ENCODE measurements at places on chromosomes 4 and X.

- no peak for DNase-seq
Observed at GRCh38 chr4:14700544-14700943, 301.7 kb upstream of the CPEB2 start.

GRCh38 chrX:40176351-40177116 is 78.8 kb upstream of the BCOR start:
- no peak for DNase-seq

DNA sequence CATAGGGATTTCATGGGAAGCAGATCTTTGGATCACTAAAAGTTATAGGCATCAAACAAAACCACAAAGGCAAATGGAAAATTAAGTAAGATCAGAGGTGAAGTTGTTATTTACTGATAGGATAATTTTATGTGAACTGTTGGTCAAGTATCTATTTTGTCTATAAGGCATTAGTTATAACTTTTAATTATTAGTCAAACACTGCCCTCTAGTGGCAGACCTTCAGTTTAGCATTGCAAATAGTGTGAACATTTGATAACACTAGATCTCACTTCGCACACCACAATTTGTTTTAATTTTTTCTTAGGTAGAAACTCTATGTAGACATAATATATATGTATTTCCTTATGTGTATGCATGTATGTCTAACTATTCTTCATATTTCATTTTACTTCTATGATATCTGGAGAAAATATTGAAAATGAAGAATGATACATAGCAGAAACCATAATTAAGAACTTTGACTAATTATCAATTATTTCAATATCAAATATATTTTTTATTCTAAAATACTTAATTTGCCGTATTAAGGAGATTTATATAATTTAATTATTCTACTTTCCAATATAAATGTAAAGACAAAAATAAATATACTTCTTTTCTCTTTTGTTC is 214.5 kb upstream of the TACR3 start:
- peak; percentile 24 for DNase-seq

DNA sequence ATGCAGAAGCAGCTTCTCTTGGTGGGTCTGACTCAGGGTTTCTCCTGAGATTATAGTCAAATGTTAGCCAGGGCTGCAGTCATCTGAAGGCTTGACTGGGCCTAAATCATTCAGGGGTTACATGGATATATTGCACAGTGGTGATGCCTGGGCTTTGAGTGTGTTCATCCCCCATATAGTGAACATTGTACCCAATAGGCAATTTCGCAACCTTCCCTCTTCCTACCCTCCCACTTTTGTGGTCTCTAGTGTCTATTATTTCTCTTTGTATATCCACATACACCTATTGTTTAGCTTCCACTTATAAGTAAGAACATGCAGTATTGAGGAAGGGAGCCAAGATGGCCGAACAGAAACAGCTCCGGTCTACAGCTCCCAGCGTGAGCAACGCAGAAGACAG is 90.3 kb upstream of the CAMK2D start:
- no peak for DNase-seq

DNA sequence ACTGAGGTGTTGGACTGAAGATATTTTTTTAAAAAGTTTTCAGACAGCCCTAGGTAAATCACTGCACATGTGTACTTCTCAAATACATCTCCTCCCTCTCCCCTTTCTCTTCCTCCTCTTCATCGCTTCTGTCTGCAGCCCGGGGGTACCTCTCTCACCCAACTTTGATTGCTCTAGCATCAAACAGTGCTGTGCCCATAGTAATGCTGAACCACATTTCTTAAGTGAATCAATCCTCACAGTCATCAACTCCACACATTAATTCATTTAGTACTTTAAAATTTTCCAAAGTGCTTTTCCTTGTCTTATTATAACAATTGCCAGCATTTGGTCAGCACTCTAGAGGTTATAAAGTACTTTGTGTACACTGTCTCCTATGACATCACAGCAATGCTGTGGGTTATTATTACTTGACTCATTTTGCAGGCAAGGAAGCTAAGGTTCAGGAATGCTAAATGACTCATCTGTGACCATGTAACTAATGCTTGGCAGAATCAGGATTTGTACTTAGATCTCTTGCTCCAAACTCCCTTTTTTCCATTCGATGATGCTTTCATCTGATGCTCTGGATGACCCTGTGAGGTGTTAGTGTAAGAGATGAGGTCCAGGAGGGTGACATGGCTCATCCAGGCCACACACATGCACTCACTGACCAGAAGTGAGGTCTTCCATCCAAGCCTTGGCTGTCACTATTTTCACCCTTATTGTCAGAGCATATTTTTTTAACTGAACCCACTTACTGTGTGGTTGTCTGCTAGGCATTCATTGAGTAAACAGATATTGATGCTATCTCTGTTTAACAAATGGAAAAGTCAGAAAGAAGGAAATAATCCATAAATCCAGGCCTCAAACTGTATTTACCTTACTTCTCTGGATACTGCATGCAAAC is 58.8 kb downstream of the RHOH start:
- DNase-seq, result peak; percentile 87

- no peak for DNase-seq
Observed at GRCh38 chr4:69995526-69996016, at the start of gene STATH. Gene STATH, plus strand, starts transcription at chr4:69995966. Its CDS starts 2,472 bp downstream, at chr4:69998438.

- no peak for DNase-seq
Observed at GRCh38 chrX:13647709-13648212, 5.2 kb upstream of the TCEANC start.

GRCh38 chr4:107036584-107037198 is 578 bp upstream of the DKK2 start:
- DNase-seq, result no peak

GRCh38 chrX:302975-303374 is 15.6 kb downstream of the GTPBP6 start:
- DNase-seq, result no peak

DNA sequence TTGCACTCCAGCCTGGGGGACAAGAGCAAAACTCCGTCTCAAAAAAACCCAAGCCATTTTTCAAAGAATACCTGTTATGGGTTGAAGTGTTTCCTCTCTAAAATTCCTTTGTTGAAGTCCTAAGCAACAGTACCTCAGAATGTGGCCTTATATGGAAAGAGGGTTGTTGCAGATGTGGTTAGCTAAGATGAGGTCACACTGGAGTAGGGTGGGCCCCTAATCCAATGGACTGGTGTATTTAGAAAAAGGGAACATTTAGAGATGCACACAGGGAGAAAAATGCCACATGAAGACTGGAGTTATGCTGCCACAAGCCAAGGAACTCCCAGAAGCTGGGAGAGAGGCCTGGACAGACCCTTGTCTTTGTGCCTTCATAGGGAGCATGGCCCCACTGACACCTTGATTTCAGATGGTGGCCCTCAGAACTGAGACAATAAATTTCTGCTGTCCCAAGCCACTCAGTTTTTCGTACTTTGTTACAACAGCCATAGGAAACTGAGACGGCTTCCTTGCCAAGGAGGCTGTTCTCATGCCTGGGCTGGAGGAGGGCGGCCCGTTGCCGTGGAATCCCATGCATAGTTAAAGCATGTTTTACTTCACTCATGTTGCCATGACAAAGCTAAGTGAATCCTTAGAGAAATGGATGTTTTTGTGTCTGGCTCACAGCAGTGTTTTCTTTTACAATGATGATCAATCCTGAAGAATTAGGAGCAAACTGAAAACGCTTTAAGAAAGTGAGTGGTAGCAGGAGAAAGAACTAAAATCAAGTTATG is 16.5 kb downstream of the TRAPPC2 start:
- no peak for DNase-seq

GRCh38 chr4:118727360-118727759 is 42.2 kb downstream of the METTL14 start:
- no peak for DNase-seq

DNA sequence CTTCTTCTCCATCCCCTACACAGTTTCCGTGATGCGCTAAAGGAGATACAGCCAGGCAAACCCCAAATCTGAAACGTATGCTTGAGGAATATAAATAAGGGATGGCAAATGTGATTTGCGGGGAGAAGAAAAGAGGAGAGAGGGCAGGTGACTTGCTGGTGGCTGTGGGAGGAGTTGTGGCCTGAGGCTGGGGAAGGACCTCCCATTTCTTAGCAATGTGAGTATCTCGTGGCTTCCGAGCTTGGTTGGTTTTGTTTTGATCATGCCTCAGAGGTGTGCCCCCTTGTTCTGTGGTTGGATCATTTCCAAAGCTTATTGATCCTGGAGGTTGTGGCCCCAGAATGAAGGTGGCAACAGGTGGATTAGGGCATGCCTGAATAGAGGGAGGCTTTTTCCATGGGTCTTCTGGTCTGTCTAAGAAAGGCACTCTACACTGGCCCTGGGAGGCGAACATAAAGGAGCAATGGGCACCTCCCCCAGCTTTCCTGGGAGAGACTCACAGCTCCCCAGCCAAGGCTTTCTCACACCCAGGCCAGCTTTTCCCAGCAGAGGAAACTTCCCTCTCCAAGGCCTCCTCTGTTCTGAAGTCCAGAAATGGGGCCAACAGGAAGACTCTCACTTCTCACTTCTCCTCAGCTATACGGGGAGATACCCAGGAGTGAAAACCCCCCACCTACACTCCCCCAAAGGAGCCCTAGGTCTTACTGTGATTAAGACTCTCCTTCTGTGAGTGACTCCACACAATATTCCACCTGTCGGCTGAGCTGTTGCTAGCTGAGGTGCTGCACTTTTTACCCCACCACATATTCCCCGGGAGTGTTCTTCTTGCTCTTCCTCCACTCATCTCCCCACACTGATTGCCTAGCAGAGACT is 40.0 kb downstream of the C4orf51 start:
- DNase-seq, result no peak

- DNase-seq, result peak; percentile 34
Observed at GRCh38 chrX:125205133-125205917, 114.3 kb upstream of the TEX13C start.

GRCh38 chr4:139018501-139018900 is 2.9 kb downstream of the NOCT start:
- no peak for DNase-seq

DNA sequence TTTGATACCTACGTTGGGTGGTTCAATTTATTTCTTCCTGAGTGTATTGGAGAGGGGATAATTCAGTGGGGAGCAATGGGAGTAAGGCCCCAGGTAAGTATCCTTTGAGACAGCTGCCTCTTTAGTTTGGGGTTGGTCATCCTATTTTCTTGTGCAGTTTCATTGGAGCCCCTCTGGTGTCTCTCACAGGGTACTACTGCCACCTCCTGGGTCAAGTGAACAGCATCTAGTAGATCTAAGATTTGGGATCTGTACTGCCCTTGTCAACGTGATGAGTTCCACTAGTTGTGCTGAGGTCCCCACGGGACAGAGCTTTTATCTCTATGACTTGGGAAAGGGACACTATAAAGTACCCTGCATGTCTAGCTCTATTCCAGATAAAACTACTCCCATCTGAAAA is 80.6 kb downstream of the PBDC1 start:
- peak; percentile 10 for DNase-seq

DNA sequence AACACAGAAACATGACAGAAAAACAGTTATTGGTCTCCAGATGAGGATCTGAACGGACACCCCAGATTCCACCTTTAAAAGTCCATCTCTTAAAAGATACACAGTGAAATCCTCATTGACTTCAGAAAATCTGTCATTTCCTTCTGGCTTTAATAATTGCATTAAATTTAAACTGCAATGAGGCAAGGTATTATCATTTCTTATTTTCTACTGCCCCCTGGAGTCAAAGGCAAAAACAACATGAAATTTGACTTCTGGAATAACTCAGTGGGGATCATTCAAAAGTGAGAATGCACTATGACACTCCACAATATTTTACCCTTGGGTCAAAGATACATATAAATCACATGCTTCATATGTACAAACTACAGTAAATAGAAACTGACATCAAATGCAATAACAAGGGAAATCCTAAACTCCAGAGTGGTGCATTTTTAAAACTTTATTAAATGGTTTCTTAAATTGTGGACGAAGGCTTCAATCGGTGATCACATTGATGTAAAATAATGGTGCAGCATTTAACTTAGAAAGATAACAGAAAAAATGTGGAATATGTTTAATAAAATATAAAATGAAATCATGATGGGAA is 56.4 kb upstream of the SPANXN1 start:
- no peak for DNase-seq

GRCh38 chr4:48777739-48778138 is 2.3 kb downstream of the FRYL start:
- no peak for DNase-seq

- no peak for DNase-seq
Observed at GRCh38 chr4:154001193-154001592, 212.3 kb upstream of the SFRP2 start.

DNA sequence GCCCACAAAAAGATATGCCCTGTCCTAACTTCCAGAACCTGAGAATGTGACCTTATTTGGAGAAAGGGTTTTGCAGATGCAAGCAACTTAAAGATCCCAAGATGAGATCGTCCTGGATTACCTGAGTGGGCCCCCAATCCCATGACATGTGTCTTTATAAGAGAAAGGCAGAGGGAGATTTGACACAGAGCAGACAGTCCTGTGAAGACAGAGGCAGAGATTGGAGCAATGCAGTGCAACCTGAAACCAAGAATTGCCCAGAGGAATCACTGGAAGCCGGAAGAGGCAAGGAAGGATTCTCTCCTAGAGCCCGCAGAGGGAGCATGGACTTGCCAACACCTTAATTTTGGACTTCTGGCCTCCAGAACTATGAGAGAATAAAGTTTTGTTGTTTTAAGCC is 171.5 kb downstream of the SMIM20 start:
- no peak for DNase-seq

- no peak for DNase-seq
Observed at GRCh38 chr4:76898949-76899645, 1.2 kb upstream of the SOWAHB start.

DNA sequence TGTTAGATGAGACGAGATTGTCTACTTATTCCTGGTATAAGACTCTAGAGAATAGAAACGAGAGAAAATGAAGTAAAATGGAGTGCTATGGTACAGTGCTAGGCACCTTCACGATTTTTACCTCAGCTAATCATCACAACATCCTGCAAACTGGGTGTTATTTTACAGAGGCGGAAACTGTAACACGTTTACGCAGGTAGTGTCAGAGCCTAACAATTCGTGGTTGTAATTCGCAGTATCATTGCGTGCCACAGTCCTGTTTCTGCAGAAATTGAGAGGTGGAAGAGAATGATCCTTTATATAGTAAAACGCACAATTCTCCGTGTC is 383 bp upstream of the TBC1D19 start:
- DNase-seq, result no peak

DNA sequence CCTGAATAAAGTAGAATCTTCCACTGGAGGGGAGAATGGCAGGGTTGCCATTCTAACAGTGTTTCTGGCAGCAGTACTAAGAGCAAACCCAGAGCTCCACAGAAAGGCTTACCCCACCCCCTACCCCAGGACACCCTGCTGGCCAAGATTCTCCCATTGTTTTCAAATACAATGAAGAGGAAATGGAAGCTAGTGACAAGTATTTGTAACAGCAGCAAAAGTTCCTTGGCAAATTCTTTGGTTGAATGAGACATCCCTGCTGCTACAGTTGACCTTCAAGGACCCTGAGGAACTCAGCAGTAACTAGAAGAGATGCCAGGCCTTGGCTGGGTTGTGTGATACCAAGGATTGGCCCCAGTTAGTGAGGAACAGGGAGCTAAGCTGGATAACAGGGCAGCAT is 124.2 kb upstream of the DGKK start:
- DNase-seq, result no peak

- DNase-seq, result no peak
Observed at GRCh38 chrX:48939524-48940228, 17.7 kb downstream of the OTUD5 start.

- DNase-seq, result peak; percentile 4
Observed at GRCh38 chrX:103215425-103215991, 600 bp downstream of the BEX4 start.

- DNase-seq, result no peak
Observed at GRCh38 chrX:120357186-120357585, 4.7 kb upstream of the ATP1B4 start.

Data from fibroblast of skin of left quadriceps (primary cell).